Fibroblast of pulmonary artery (primary cell): ENCODE measurements at places on chromosomes 3 and 15.
A peak's percentile ranks its signal among the peaks of the same experiment; 100 is the strongest.

DNA sequence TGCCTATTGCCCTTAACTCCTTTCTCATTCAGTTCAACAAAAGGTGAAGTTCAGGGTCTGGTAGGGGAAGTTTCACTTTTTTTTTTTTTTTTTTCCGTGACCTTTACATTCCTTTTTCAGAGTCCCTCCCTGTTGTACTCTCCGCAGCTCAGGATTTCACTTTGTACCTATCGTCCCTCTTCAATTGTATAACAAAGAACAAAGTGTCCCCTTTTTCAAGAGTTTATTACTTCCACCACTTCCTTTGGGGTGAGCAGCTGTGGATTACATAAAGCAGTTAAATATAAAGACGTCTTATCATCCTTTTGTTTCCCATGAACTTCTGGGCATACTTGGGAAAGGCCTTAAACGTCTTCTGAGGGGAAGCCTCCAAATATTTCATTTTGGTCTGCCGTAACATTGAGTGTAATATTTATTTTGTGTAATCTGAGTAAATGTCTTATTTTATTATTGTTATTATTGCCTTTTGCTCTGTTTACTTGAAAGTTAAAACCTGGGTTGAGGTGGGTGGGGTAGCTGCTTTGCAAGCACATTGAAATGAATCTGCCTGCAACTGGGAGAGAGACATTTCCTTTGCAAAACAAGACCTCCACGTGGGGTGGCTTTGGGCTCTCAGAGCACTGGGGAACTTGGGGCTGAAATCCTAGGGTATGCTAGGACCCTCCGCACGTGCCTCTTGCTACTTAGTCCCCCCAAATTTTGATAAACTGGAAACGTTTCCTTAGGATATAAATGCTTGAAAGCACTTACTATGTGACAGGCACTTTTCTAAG is 169.4 kb downstream of the MCTP2 start:
- DNase-seq: no peak

DNA sequence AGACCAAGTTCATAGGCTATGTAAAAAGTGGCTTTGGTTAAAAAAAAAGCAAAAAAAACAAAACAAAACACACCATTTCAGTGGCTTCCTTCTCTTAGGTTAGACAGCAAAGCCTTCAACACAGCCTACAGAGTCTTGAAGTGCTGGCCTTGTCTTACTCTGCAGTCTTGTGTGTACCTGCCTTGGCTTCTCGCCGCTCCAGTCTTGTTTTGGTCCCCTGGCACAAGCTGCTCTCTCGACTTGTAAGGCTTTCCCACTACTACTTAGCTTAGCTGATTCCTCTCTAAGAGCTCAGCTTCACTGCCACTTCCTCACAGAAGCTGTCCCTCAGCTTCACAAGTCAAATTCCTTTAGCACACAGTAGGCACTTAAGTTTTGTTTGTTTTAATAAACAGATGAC is 63.0 kb downstream of the ST3GAL6 start:
- no peak for DNase-seq

DNA sequence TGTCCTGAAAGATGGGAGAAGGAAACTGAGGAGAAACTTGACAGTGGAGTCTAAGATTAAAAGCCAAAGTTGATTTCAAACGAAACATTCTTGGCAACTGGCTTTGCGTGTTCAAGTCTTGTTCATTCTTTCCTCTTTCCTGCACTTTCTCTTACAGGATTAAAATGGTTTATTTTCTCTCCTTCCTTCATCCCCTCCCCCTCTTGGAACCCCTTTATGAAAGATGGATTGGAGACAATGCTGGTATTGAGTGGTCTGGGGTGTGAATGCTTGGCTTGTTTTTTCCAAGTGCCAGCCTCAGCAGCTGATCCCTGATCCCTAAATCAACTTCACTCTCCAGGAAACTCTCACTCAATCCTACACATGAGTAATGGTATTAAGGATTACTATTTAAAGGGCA is 703 bp upstream of the LSAMP start:
- DNase-seq: no peak

- DNase-seq: peak; percentile 54
Observed at GRCh38 chr15:63221346-63221745, 31.9 kb downstream of the RAB8B start.

- DNase-seq: no peak
Observed at GRCh38 chr3:166836836-166837235, 543.3 kb downstream of the ZBBX start.

GRCh38 chr3:151201051-151201730 is 1.8 kb downstream of the GPR171 start:
- no peak for DNase-seq

- DNase-seq: no peak
Observed at GRCh38 chr3:125035217-125035616, 20.6 kb downstream of the HEG1 start.

- DNase-seq: no peak
Observed at GRCh38 chr3:22490747-22491146, 712.4 kb upstream of the UBE2E2 start.

DNA sequence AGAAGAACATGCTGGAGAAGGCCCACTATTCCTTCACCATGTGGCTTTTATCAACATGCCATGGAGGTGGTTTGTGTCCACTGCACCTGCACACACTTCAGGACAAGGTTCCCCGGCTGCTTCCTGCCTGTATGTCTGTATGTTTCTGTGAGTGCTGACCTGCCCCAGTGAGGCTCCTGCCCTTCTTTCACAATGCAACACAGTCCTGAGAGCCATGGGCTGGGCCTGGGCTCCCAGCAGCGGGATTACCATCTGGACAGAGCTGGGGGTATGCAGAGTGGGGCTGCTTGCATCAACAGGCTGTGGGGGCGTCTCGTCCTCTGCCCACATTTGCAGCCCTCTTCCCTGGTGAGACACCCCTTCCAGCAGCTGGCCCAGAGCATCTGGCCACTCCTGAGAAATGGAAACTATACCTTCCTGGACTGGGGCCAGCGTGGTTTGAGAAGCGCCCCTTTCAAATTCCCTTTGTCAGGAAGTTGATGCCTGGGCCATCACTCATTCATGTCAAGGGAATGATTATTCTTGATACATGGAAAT is 29.3 kb upstream of the C15orf39 start:
- no peak for DNase-seq

DNA sequence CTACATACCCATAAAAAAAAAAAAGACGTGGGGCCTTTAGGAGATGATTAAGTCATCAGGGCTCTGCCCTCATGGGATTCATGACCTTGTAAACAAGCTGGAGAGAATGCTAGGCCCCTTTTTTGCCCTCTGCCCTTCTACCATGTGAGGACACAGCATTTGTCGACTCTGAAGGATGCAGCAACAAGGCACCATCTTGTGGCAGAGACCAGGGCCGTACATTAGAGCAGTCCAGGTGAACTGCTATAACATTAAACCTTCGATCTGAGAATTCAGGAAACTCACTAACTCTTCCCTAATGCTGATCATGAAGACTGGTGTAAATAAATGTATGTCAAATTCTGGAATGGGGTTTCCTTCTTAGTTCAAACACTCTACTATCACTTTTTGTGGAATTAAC is 30.7 kb upstream of the SIAH2 start:
- DNase-seq: no peak

- no peak for DNase-seq
Observed at GRCh38 chr3:72461787-72462186, 386.5 kb downstream of the SHQ1 start.

DNA sequence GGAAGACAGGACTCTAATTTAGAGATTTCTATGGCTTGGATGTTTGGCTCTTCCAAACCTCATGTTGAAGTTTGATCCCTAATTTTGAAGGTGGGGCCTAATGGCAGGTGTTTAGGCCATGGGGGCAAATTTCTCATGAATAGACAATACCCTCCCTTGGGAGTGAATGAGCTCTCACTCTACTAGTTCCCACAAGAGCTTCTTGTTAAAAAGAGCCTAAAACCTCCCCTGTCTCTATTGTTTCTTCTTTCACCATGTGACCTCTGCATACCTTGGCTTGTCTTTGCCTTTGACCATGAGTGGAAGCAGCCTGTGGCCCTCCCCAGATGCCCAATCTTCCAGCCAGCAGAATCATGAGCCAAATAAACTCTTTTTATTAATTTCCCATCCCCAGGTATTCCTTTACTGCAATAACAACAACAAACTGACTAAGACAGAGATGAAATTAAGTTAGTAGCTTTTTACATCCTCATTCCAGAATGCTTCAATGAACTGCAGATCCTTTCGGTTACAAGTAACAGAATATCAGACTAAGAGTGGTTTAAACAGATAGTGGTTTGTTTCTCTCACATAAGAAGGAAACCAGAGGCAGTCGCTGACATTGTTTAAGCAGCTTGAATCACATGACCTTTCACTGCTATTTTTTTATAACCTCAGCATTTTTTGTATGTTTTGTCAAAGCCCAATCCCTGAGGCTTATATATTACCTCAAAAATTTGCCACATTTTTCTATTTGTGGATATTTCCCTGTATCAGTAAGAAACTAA is 1013.3 kb upstream of the SEMA6D start:
- DNase-seq: no peak

GRCh38 chr3:182292591-182292990 is 500.7 kb upstream of the ATP11B start:
- no peak for DNase-seq

GRCh38 chr3:129937717-129938116 is 36.8 kb upstream of the TRH start:
- DNase-seq: no peak

GRCh38 chr15:39618063-39618823 is 37.4 kb downstream of the THBS1 start:
- DNase-seq: no peak

DNA sequence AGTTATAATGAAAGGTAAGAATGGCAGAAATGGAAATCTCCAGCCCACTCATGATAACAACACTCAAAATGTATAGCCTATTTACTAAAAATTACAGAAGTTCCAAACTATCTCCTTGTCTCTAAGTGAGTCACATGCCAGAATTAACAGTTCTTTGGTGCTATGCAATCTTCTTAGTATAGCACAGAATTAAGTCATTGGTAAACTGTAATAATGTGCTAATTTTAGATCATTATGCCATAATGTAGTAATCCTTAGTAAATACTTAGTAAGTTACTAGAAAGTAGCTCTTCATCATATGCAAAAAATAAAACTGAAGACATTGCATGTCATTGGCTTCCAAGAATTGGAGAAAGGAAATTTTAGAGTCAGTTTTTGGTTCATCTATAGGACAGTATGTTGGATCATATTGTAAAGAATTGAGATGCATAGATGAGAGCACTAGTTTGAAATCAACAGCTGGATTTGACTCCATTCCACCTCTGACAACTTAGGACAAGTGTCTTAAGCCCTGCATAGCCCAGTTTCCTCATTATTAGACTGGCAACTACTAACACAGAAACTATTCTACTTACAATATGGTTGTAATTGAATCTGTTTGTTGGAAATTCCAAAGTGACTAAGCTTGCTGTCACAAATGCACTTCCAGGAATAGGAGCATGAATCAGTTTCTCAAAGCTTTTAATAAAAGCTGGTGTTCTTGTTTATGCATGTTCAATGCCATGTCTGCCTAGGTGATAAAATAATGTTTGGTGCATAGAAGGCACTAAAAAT is 40.1 kb upstream of the CD47 start:
- DNase-seq: peak; percentile 73

DNA sequence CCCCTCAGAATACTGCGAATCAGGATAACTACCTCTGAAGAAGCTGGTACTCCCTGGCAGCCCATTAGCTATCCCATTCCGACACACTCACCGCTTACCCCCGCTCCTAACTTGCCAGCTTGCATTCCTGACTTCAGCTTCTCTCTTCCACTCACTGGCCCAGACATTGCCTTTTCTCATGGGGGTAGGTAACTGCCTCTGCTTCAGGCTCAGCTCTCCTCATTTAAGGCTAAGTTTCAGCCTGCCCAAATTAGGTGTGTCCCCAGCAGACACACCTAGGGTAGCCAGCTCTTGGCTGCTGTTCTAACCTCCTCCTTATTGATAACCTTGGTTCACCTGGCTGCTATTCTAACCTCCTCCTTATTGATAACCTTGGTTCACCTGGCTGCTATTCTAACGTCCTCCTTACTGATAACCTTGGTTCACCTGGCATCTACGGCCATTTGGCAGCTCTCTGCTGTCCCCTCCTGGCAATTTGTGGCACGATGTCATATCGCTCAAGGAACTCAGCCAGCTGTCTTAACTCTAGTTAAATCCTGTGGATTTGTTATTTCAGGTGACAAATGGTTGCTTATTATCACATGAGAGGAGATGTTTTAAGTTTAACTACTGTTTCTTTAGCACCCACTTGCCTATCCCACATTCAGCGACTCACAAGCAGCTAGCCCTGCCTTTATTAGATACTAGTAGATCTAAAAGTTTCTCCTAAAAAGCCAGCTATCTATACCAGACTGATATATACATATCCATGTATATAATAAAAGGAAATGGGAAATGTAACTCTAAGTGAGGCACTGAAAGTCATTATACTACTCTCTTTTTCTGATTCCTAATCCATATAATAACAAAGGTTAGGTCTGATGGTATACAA is 106.5 kb upstream of the ACP3 start:
- peak; percentile 3 for DNase-seq

GRCh38 chr3:42826141-42826540 is 16.9 kb downstream of the ACKR2 start:
- no peak for DNase-seq

DNA sequence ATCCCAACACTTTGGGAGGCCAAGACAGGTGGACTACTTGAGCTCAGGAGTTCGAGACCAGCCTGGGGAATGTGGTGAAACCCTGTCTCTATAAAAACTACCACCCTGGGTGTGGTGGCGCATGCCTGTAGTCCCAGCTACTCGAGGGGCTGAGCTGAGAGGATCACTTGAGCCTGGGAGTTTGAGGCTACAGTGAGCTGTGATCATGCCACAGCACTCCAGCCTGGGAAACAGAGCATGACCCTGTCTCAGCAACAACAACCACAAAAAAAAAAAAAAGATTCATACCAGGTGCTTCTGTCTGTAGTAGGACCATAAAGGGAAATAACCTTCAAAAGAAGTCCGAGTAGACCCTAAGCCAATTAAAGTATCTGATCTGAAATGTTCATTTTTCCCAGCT is 94.5 kb downstream of the SERPINI1 start:
- no peak for DNase-seq

DNA sequence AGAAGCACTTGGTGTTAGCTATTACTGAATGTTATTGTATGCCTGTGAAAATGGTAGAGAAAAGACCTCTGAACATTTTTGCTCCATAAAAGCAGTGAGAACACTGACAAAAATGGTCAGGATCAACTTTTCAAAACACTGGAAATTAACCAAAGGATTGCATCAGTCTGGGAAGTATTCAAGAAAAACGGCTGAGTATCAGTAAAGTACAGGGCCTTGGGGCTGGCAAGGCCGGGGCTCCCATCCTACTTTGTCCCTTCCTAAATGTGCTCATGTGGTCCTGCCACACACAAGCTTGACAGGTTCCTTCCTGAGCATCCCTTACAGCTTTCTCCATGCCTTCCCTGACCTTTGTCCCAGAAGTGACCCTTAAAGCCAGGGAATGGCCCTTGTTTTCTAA is 84.0 kb downstream of the CFAP20DC start:
- peak; percentile 34 for DNase-seq

GRCh38 chr15:90184786-90185704 is 16.1 kb upstream of the SEMA4B start:
- no peak for DNase-seq
